Mammary epithelial cell (primary cell): ENCODE measurements at places on chromosomes 1 and 21. TPM values are rescaled to one million over a fixed set of nuclear protein-coding genes. Genes with fewer than 3 reads are reported as not detected.

Gene LGR6
- 0.45 TPM in 1 of 2 replicates, not detected in the other for total RNA-seq

Gene S100A2
- total RNA-seq, result 8,173 and 12,622 TPM in 2 replicates

Gene FCER1G
- 1.0 TPM in 1 of 2 replicates, not detected in the other for total RNA-seq

Gene KRTAP10-5
- total RNA-seq, result not detected

Gene SPATA1
- total RNA-seq, result 0.33 TPM

Gene LRRC3
- 1.4 and 3.5 TPM in 2 replicates for total RNA-seq

Gene LMX1A
- not detected for total RNA-seq

Gene C1orf94
- total RNA-seq, result not detected

Gene TMEM69
- 16.0 TPM for total RNA-seq

Gene IFI44
- total RNA-seq, result 1.3 TPM

Gene ATP1A2
- total RNA-seq, result not detected in 2 replicates

Gene PAPPA2
- 13.0 TPM for total RNA-seq

Gene NBPF4
- not detected for total RNA-seq

Gene TRIM46
- total RNA-seq, result 5.0 TPM

Gene TDRKH
- total RNA-seq, result 3.0 TPM

Gene C1QA
- total RNA-seq, result not detected in 2 replicates

Gene AMY1C
- not detected for total RNA-seq

Gene CHODL
- 0.17 TPM for total RNA-seq

Gene C8B
- not detected in 2 replicates for total RNA-seq

Gene IFI16
- 57.0 TPM for total RNA-seq

Gene ACTN2
- 0.67 TPM in 1 of 2 replicates, not detected in the other for total RNA-seq

Gene FCRLA
- 0.67 TPM for total RNA-seq

Gene C1orf141
- total RNA-seq, result not detected

Gene ERG
- total RNA-seq, result 0.12 TPM in 1 of 2 replicates, not detected in the other

Gene AIM2
- total RNA-seq, result not detected in 2 replicates

Gene SNX7
- total RNA-seq, result 51.2 TPM

Gene IKBKE
- 9.2 TPM for total RNA-seq

Gene ZNF593OS
- total RNA-seq, result 0.50 TPM

Gene ARMH1
- 1.5 TPM for total RNA-seq

Gene LSM10
- total RNA-seq, result 10.8 TPM

Gene C1QTNF12
- total RNA-seq, result 2.7 and 6.5 TPM in 2 replicates

Gene LYPD8
- 1.2 TPM for total RNA-seq

Gene LAMB3
- 2,749 and 3,299 TPM in 2 replicates for total RNA-seq

Gene UMODL1
- under 0.01 TPM for total RNA-seq

Gene TSPAN1
- 116 TPM for total RNA-seq

Gene CD1B
- not detected for total RNA-seq

Gene ZNF687
- 23.3 TPM for total RNA-seq
